ENCODE measurements at places on chromosomes 3 and 15.

DNA sequence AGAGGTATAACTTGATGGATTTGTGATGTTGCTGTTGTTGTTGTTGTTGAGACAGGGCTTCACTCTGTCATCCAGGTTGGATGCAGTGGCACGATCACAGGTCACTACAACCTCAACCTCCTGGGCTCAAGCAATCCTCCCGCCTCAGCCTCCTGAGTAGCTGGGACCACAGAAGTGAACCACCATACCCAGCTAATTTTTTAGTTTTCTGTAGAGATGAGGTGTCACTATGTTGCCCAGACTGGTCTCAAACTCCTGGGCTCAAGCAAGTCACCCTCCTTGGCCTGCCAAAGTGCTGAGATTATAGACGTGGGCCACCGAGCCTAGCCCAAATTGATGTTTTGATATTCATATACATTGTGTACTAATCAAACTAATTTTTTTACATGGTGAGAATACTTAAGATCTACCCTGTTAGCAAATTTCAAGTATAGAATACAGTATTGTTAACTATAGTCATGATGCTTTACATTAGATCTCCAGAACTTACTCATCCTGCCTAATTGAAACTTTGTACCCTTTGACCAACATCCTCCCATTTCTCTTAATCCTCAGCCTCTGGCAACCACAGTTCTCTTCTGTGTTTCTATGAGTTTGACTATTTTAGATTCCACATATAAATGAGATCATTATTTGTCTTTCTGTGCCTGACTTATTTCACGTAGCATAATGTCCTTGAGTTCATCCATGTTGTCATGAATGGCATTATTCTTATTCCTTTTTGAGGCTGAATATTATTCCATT is 23.2 kb downstream of the LMCD1 start:
- DNase-seq = no peak

GRCh38 chr15:96182736-96183513 is 147.6 kb upstream of the NR2F2 start:
- no peak for DNase-seq

- no peak for DNase-seq
These were observed 145.9 kb upstream of the AGTR1 start for GRCh38 chr3:148551767-148552260.

- DNase-seq = no peak
These were observed 46.6 kb downstream of the ZBTB38 start for GRCh38 chr3:141414800-141415462.

- DNase-seq = no peak
These were observed 161.0 kb upstream of the CTDSPL start for GRCh38 chr3:37700466-37701248.

DNA sequence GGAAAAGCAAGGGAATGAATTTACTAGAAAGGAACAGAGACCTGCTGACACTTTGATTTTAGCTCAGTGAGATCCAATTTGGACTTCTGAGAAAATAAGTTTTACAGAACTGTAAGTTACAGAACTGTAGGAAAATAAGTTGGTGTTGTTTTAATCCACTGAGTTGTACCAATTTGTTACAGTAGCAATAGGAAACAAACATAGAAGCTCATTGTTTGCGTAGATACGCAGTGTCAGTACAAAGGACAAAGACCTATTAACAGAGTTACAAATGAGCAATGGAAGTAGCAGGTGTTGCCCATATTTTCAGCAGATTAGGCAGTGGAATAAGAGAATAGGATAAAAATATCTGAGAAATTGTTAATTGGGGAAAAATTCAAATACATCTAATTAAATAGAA is 385.8 kb upstream of the CNTN6 start:
- no peak for DNase-seq

GRCh38 chr3:125137358-125138033 is 75.1 kb downstream of the SLC12A8 start:
- no peak for DNase-seq

DNA sequence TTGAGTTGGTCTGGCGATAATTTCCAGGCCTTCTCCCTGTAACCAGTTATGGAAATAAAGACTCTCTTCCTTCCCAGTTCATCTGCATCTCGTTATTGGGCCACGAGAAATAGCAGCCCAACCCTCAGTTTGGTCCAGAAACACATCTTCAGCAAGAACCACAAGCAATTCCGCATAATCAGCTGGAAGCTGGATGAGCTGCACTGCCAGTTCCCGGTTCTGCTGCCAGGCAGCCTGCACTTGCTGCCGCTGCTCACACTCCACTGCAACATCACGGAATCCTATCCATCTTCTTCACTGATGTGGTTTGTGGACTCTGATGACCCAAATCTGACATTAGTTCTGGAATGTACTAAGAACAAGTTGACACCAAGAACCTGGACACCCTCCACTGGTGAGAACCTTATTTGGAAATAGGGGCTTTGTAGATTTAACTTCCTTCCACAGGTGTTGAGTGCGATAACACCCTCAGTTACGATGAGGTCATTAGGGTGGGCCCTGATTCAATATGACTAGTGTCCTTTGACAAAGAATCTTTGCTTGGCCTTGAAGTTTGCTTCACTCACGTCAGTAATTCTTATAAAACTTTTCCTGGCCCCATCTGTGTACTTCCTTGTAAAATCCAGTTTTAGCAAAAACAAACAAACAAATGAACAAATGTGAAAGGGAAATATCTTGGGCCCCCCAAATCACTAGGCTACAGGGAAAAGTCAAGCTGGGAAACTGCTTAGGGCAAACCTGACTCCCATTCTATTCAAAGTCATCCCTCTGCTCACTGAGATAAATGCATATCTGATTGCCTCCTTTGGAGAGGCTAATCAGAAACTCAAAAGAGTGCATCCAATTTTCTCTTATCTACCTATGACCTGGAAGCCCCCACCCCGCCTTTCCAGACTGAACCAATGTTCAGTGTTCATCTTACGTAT is 221.9 kb upstream of the PROK2 start:
- DNase-seq = no peak

GRCh38 chr15:31381801-31382712 is 55.4 kb downstream of the KLF13 start:
- no peak for DNase-seq

- DNase-seq = no peak
These were observed 313.5 kb downstream of the PYDC2 start for GRCh38 chr3:191774485-191774884.

DNA sequence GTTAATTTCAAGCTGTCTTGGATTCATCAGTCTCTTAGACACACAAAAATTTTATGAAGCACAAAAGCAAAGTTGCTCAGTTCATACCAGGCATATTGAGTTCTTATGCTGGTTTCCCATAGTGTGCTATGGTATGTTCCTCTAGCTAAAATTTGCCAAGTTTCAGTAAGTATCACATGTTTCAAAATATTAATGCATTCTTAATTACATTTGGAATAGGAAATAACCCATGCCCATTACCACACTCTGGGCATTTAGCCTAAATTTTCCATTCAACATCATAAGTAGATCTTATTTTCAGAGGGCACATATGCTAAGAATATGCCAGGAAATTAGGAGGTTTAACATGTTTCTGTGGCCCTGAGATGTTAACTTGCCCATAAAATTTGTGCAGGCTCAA is 289.9 kb downstream of the SHOX2 start:
- no peak for DNase-seq

GRCh38 chr15:93479715-93480114 is 390.7 kb upstream of the RGMA start:
- no peak for DNase-seq

DNA sequence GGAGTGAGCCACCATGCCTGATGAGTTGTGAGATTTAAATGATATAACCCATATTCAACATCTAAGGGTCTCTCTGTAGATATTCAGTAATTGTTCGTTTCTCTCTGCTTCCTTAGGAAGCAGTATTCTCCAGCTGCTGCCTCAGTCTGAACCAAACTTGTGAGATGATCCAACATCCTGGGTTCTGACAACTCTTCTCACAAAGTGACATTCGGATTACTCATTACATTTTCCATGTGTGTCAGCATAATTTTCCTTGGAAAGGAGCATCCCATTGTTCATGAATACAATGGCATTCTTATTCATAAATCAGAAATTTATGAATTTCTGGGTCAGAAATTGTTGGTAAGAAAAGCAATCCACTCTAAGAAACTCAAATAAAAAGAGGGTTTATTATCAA is 15.0 kb upstream of the SEC22A start:
- DNase-seq = no peak

DNA sequence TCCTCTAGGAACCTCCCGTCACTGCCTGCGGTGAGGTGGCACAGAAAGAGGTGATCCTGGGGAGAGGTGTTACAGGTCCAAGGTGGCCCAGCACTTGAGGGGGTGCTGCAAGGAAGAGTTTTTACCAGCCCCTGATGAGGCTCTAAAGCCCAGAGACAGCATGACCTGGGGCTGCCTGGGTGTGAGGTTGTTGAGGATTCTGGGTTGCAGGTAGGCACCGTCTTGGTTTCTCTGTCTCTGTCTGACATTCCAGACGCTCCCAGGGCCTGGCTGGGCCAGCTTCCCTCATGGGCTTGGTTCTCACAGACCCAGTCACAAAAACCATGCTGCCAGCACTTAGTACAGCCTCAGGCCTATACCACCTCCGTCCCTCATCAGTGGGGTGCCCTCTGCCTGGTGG is 31.1 kb downstream of the DNAJB8 start:
- DNase-seq = no peak

DNA sequence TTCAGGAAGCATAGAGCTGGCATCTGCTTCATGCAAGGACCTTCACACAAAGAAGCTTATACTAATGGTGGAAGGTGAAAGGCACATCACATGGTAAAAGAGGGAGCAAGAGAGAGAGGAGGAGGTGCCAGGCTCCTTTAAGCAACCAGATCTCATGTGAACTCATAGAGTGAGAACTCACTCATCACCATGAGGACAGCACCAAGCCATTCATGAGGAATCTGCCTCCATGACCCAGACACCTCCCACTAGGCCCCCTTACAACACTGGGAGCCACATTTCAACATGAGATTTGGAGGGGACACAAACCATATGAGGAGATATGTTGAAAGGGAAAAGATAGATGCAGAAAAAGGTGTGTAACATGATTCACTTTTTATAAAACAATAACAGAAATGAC is 48.4 kb upstream of the TLE3 start:
- DNase-seq = no peak

GRCh38 chr15:51861557-51862359 is 32.3 kb downstream of the TMOD3 start:
- peak; percentile 28 for DNase-seq

DNA sequence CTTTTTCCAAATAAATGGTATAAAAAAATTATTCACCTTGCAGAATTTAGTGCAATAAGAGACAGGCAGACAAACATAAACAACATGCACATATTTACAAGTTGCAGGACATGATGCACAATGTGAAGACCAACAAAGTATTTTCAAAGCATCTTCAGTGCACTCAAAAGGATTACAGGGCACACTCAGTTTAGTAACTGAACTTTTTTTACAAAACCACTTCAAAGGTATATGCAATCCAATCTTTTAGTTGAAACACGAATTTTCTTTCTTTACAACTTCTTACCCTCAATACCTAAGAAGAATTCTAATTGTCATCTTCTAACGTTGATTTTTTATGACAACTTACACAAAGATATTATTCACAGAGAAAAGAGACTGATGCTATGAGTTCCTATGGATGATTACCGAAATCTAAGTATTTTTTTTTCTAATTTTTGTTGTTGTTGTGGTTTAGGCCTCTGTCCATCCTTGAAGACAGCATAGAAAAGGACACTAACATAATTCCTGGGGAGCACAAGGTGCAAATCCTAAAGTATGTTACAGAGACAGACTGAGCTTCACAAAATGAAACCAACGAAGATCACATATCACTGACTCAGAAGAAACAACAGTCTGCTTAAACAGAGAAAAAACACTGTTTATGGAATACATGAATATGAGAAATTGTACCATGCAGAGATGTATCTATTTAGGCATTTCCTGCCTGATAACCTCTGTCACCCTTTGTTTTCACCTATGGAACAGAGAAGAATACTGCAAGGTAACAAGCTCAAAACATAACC is 50.3 kb downstream of the ZMAT3 start:
- no peak for DNase-seq

- DNase-seq = no peak
These were observed 11.9 kb downstream of the PRKAR2A start for GRCh38 chr3:48835650-48836366.

DNA sequence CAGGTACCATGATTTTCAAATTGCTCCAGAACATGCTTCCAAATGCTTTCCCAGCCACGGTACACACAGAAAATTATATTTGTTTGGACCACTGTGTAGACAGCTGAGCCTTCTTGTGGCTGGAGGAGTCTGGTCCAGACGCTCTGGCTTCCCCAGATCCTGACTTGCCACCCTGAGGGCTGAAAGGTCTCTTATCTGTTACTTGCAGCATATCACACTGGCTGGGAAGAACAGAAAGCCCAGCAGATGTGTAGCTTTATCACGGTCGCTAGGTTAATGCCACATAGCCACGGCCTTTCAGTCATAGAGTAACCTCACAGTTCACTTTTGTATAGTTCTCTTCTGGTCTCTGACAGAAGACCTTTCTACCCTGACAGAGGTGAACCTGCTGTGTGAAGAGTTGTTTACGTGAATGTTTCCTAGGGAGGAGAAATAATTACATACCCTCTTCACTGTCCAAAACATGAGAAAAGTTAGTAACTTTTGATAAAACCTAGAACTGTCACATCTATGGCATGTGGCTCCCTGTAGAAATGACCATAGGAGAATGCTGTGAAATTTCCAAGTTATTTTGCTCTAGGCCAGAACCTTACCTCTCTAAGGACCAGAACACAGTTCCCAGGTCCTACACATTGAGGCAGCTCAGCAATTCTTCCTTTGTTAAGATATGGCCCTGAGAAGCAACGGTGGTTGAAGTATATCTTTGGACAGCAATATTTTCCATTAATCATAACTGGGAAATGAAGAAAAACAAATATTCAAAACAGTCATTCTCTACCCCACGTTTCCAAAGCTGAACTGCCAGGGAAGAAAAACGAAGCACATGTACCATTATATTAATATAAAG is 15.8 kb upstream of the STIMATE start:
- no peak for DNase-seq

DNA sequence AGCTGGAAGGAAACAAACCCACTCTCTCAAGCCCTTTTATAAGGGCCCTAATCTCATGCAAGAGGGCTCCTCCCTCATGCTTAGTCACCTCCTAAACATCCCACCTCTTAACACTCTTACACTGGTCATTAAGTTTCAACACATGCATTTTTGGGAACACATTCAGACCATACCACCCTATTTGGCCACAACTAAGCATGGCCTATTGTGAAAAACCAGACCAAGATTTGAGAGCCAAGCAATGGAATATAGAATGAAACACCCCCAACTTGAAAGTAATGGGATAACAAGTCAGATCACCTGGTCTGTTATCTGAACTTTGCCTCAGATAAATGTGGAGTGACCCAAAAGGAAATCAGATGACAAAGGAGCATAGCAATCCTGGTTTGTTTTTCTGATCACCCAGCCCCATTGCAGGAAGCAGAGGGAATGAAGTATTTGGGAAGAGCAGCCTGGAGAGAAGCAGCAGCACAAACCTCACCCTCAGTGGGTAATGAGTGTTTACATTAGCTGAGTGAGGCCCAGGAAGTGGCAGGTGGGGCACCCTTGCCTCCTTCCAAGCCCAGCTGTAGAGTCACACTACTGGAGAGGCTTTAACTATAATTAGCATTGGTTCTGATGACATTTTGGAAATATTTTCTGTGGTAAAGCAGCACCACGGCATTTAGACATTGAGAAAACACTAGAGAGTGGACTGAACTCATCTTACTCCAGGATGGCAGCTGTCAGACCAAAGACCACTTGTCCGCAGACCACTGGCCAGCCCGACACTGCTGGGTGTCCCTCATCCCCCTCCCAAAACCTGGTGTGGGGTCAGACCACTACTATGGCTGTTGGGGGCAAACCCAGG is 48.8 kb upstream of the PRTG start:
- DNase-seq = no peak

GRCh38 chr15:88747631-88748030 is 55.6 kb upstream of the ACAN start:
- DNase-seq = no peak

- no peak for DNase-seq
These were observed 271.4 kb downstream of the TIGIT start for GRCh38 chr3:114565216-114565615.
